ENCODE measurements at places on chromosomes 7 and 10.

- no peak for DNase-seq
Measured at GRCh38 chr10:119673271-119673670, 22.1 kb downstream of the BAG3 start.

GRCh38 chr7:93249491-93250148 lies 17.5 kb downstream of the VPS50 start:
- no peak for DNase-seq

- DNase-seq, result no peak
Measured at GRCh38 chr7:22129166-22129565, 183.5 kb upstream of the CDCA7L start.

GRCh38 chr7:128758553-128758952 lies 17.0 kb downstream of the OPN1SW start:
- DNase-seq, result no peak

DNA sequence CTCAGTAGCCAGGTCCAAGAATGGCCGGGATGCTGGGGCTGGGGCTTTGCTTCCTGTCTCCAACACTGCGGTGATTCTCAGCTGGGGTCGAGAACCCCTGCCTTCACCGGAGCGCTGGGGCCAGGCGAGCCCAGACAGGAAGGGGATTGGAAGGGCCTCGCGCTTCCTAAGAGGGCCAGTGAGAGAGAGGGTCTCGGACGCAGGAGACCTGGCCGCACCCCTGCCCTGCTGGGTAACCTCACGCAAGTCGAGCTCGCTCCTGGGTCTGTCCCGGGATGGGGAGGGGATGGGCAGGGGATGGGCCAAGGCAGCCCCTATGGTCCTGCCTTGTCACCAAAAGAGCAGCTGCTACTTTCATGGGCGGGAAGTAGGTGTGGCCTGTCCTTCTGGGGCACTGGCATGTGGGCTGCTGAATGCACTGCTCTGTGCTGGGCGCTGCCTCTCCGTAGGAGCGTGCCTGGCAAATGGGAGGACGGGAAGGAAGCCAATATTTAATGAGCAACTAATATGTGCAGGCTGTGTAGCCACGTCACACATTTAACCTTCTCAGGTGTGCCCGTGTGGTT lies 20.0 kb downstream of the KCNK18 start:
- no peak for DNase-seq

GRCh38 chr10:14598809-14599764 lies 175.6 kb downstream of the FAM107B start:
- no peak for DNase-seq

DNA sequence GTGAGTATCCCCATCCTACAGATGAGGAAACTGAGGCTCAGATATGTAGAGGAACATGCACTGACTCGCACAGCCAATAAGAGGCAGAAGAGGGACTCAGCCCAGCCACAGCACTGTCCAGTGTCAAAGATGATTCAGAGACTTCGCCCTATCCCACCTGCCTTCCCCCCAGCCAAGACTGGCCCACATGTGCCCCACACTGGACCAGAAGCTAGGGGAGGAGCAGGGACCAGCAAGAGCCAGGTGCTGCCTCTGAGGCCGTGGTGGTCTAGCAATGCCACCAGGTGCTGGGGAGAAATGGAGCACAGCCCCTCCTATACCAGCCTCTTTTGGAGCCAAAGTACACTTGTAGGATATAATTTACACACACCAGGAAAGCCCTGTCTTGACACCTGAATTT lies 22.3 kb downstream of the GRID1 start:
- DNase-seq, result no peak

DNA sequence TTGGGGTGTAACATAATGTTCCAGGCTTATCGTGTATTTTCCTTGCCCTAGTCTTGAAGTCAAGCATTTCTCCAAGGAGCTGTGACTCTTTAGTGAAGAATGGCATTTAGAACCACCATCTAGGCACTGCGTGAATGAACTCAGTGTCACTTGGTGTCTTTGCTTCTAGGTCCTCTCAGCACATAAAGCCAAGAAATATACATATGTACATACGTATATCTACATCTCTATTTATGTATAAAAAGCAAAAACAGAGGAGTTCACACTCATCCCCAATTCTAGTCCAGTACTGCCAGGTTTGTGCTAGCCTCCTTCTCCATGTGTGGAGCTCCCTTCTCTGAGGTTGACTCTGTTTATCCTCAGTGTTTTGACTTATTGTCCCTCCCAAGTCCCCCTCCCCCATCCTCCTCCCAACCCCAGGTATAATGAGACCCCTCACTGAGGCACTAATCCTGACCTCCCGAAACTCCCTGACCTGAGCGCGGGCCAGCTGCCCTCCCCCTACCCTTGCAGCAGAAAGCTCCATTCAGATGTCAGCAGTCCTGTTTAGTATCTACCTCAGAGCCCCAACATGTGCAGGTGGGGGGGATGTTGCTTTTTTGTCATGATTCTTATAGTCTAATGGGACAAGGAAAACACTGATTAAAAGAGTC lies 61.5 kb downstream of the GDI2 start:
- DNase-seq, result no peak

DNA sequence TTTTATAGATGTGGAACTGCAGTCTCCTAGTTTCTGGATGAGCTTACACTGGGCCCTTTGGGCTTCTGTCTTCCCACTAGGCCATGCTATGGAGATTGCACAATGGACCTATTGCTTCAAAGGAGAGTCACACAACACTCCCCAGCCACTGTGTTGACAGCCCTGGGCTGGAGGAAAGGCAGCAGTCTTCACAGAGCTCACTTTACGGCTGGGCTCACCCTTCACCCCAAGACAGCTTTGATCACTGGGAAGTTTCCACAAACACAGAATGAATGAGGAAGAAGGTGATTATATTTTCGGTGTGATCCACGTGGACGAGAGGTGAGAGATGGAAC lies 92.7 kb upstream of the GDF10 start:
- no peak for DNase-seq

DNA sequence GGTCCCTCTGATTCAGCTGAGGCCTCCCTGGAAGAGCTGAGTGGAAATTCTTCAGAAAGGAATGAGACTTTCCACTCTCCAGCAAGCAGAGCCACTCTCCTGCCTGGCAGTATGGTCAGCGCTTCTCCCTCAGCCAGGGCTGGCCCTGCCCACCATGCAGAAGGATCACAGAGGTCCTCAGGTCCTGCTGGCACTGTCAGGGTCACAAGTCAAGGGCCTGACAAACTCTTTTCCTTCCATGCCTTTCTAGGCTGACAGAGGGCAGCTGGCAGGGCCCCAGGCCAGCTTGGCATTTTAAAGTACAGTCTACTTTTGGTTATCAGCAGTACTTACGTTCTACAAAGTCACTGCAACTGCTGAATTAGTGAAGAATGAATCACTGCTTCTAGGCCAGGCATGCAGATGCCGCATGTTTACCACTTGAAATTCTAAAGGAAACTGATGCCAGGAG lies 119.3 kb upstream of the FRMD4A start:
- DNase-seq, result no peak

- no peak for DNase-seq
Measured at GRCh38 chr7:130294314-130294713, 1.4 kb downstream of the CPA4 start.

GRCh38 chr10:48506147-48506917 lies 98.5 kb downstream of the ARHGAP22 start:
- DNase-seq, result no peak

GRCh38 chr7:93921607-93922566 lies at the start of gene GNG11:
GNG11 (plus strand) TSS chr7:93921735; CDS start chr7:93922138, 403 bp downstream.
- no peak for DNase-seq

GRCh38 chr7:78329001-78329655 lies 530.6 kb downstream of the PHTF2 start:
- no peak for DNase-seq

- DNase-seq, result no peak
Measured at GRCh38 chr10:57142925-57143576, 782.0 kb upstream of the ZWINT start.

DNA sequence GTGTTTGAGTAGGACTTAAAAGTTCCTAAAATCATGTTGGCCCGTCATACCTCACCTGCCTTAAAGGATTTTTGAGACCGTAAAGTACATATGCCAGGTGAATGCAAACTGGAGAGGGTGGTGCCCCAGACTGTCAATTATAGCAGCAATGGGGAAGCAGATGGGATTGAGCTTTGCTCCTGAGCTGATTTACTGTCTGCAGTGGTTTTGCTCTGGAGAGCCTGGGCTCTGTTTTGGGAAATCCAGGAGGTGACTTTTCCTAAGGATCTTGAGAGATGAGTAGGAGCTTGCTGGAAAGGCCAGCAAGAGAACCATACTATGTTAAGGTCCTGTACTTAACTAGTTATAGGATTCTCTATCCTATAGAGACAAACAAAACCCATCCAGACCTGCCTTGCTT lies 43.0 kb downstream of the COL13A1 start:
- DNase-seq, result no peak

GRCh38 chr10:90695915-90696676 lies 161.7 kb downstream of the HTR7 start:
- DNase-seq, result no peak

- no peak for DNase-seq
Measured at GRCh38 chr10:108230478-108231170, 1066.1 kb upstream of the SORCS1 start.

DNA sequence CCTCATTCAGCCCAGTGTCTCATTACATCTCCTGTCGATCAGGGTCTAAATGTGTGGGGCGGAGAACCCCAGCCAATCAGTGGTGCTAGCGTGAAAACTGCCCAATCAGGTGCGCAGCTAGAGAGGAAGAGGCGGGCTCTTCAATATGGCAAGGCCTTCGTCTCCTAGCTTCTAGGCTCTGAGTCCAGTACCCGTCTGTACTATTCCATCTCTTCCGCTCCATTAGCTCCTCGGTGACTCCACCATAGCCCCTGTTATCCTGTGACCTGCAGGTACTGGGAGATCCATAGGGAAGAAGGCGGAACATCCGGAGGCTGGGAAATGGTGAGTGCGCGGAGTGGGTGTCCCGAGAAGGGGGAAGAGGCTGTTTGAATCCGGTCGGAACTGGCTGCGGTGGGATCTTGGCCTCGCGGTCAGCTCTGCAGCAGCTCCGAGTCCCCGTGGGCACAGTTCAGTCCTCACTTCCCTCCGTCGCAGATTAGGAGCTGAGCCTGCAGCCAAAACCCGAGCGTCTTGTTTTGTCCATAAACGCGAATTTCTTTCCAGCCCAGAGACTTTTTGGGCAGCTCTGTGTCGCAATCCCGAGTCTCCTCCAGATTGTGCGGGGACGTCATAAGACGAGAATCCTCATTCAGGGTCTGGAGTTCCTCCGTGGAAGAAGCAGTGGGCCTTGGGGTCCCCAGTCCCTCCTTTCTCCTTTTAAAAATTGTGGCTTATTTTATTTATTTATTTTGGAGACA lies at the start of gene ZNF727:
ZNF727 (plus strand) TSS at position 134 of the 740 bp plus-strand sequence; CDS start at position 322, 188 bp downstream.
- DNase-seq, result peak; percentile 5

- DNase-seq, result no peak
Measured at GRCh38 chr7:71991586-71991985, 420.6 kb downstream of the CALN1 start.

DNA sequence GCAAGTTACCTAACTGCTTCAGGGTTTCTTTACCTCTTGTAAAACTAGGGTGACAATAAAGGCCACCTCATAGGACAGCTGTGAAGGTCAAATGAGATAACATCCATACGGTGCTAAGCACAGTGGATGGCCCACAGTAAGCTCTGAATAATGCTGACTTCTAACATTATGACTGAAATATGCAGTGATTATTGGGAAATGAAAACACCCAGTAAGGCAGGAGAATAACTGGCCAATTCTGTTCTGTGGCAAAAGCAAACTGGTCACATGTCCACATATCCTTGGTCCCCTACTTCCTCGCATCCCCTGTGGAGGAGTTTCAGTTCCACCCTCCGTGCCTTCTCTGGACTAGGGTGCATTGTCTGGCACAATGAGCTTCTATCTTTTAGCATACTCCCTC lies 1.4 kb downstream of the CUBN start:
- DNase-seq, result no peak

GRCh38 chr7:146115851-146116520 lies 615 bp upstream of the CNTNAP2 start:
- DNase-seq, result peak; percentile 2

GRCh38 chr10:78335691-78336401 lies 302.2 kb downstream of the RPS24 start:
- DNase-seq, result no peak

- no peak for DNase-seq
Measured at GRCh38 chr10:5595095-5595494, 70.3 kb downstream of the CALML3 start.

GRCh38 chr10:3659203-3659917 lies 125.6 kb downstream of the KLF6 start:
- no peak for DNase-seq

DNA sequence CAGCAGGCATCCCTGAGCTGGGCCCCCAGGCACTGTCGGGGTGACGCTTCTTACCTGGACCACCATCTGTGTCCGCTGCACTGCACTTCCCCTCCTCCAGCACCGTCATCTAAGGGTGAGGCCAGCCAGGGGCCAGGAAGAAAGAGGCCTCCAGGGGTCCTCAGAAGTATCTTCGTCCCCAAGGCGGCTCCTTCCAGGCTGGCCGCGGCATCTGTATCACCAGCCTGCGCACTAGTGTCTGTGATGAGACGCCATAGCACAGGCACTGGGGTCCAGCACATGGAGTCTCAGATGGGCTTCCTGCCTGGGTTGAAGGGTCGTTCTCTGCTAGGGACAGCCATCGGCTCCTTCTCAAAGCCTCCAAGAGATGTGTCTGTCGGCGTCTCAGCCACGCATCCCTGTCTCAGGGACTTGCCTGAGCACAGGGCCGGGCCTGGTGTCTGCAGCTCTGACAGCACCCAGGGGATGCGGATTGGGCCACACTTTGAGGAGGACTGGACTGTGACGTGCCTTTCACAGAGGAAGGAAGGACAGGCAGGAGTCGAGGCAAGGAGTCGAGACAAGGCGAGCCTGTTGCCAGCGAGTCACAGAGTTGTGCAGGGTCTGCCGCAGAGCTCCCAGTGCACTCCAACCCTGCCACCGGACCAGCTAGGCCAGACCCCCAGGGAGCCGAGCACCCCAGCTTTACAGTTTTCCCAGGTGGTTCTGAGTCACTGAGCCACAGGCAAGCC lies 101.5 kb upstream of the DIP2C start:
- no peak for DNase-seq

DNA sequence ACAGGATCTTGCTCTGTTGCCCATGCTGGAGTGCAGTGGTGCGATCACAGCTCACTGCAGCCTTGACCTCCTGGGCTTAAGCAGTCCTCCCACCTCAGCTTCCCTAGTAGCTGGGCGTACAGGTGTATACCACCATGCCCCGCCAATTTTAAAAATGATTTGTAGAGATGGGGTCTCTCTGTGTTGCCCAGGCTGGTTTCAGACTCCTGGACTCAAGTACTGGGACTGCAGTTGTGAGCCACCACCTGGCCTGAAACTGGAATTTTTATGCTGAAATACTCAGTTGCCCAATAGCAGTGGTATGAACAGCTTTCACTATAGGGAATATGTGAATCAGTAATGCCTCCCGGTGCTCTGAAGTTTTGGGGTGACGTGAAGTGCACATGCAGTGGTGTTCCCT lies 7.6 kb downstream of the ZRANB1 start:
- no peak for DNase-seq

DNA sequence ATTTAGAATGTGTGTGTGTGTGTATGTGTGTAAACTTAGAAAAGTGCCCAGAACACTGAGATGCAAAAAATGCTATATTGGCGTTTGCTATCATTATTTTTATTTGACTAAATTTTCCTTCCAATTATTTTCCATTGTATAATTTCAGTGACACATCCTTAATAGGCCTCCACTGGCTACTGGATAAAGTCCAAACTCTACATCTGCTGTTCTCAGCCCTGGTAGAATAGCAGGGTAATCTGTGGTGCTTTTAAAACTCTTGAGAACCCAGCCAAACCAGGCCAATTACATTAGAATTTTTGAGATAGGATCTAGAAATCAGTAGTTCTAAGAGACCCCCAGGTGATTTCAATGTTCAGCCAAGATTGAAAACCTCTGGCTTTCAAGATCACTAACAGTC lies 66.4 kb downstream of the ZNF503 start:
- no peak for DNase-seq

Data from stimulated activated CD4-positive, alpha-beta T cell treated with anti-CD3 and anti-CD28 coated beads, TNF-alpha, amount 100 ng/mL, for 1 hour (primary cell).